Stomach (tissue), 19 donors: ENCODE measurements at places on chromosomes 12 and 14. TPM values are rescaled to one million over a fixed set of nuclear protein-coding genes. Genes with fewer than 3 reads are reported as not detected.

- no peak for DNase-seq
Measured at GRCh38 chr12:93943780-93944179, 204.6 kb upstream of the PLXNC1 start.

GRCh38 chr12:105382771-105383622 is 52.5 kb downstream of the C12orf75 start:
- DNase-seq = peak; percentile 85

DNA sequence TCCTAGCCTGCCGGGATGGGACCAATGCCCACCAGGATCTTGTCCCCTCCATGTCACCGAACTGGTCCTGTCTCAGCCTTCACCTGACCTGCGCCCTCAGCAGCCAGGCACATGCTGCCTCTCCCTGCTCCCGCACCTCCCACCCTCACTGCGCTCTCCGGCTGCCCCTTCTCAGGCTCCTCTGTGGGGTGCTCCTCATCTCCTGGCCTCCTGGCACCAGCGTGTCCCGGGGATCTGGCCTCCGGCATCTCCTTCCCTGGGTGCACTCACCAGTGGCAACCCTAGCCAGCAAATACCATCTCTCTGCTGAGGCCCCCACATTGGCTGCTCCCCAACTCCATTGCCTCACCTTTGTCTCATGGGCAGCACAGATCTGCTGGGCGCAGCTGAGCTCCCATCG is 29.0 kb downstream of the BEGAIN start:
- no peak for DNase-seq

GRCh38 chr14:77177702-77178101 is 3.9 kb upstream of the TMEM63C start:
- no peak for DNase-seq

GRCh38 chr12:12548713-12549112 is 13.9 kb downstream of the DUSP16 start:
- DNase-seq = no peak

DNA sequence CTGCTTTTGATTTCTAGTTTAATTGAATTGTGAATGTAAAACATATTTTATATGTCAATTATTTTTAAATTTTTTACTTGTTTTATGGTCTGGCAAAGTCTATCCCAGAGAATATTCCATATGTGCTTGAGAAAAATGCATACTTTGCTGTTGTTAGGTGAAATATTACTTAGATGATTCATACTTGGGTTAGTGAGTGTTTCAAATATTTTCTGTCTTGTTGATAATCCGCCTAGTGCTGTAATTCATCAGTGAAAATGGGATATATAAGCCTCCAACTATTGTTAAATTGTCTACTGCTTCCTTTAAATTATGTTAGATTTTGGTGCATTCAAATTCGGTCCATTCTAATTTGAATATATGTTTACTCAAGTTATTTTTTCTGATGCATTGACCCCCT is 395.5 kb downstream of the LRFN5 start:
- DNase-seq = no peak

Gene TCL1A
- 3.9 TPM for total RNA-seq

Gene TAS2R9
- not detected for total RNA-seq

Gene MORN3
- 0.55 TPM for total RNA-seq
